Stimulated activated CD4-positive, alpha-beta T cell treated with anti-CD3 and anti-CD28 coated beads, Interleukin-4, amount 100 ng/mL, for 4 hours (primary cell): ENCODE measurements at places on chromosomes 12 and 14.

DNA sequence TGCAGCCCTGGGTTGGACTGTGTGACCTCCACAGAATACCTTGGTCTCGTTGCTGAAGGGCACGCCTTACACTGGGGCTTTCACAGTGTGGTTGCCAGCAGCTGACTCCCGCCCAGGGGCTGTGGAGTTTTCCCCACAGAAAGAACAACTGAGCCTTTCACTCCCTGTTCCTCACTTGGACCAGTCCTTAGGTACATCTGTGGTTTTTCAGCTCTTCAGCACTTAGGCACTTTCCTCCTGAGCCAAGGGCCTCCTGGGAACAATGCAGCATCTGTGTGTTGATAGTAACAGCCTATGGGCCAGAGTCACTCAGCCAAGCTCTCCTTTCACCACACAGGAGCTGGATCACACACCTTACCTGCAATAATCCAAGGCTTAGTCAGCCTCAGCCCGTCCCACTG is 25.0 kb downstream of the ERP27 start:
- no peak for DNase-seq

- no peak for DNase-seq
Measured at GRCh38 chr12:22034709-22035506, 11.1 kb upstream of the CMAS start.

- DNase-seq, result no peak
Measured at GRCh38 chr12:61781021-61781581, 479.1 kb upstream of the USP15 start.

DNA sequence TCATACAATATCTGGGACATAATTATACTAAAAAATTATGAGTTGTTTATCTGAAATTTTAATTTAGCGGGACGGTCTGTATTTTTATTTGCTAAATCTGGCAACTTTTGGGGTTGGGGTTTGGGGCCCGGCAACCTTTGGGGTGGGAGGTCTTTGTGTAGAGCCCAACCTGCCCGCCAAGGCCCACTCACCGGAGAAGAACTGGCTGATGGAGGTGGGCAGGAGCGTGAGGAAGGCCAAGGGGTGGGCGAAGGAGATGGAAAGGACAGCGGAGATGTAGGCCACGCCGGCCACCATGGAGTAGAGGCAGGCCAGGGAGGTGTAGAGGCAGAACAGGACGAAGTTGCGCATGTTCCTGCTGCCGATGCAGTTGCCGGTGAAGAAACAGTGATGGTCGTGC is 2.6 kb downstream of the ZDHHC22 start:
- no peak for DNase-seq

DNA sequence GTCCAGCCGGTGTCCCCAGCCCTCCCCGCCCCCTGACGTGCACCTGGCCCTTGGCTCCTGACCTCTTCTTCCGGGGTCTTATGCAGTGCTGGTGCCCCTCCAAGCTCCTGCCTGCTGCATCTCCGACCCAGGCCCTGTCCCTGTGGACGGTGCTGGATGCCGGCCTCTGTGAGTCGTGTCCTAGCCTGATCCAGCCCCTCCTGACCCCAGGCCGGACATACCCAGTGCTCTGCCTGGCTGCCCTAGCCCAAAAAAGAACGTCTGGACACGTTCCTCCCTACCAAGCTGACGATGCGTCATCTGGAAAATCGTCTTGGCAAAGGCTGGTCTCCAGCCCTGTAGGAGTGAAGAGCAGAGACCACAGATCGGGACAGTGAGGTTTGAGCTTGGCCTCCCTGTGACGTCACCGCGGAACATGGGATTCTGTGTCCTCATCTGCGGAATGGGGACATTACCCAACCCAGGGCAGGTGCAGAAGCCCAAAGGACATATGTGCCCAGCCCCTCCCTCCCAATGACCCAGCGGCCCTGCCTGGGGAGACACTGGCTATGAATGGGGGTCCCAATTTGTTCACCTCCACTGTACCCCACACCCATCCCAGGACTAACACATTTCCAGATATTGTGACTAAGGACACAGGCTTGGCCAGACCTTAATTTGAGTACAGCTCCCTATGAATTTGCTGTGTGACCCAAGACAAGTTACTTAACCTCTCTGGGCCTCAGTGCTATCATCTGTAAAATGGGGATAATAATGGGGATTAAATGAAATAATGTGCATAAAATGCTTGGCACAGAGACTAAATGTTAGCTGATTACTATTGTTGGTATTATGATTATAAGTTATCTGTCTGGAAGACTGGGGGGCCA is 51.0 kb upstream of the BCL11B start:
- no peak for DNase-seq

- no peak for DNase-seq
Measured at GRCh38 chr12:2014231-2014630, 10.0 kb upstream of the DCP1B start.

DNA sequence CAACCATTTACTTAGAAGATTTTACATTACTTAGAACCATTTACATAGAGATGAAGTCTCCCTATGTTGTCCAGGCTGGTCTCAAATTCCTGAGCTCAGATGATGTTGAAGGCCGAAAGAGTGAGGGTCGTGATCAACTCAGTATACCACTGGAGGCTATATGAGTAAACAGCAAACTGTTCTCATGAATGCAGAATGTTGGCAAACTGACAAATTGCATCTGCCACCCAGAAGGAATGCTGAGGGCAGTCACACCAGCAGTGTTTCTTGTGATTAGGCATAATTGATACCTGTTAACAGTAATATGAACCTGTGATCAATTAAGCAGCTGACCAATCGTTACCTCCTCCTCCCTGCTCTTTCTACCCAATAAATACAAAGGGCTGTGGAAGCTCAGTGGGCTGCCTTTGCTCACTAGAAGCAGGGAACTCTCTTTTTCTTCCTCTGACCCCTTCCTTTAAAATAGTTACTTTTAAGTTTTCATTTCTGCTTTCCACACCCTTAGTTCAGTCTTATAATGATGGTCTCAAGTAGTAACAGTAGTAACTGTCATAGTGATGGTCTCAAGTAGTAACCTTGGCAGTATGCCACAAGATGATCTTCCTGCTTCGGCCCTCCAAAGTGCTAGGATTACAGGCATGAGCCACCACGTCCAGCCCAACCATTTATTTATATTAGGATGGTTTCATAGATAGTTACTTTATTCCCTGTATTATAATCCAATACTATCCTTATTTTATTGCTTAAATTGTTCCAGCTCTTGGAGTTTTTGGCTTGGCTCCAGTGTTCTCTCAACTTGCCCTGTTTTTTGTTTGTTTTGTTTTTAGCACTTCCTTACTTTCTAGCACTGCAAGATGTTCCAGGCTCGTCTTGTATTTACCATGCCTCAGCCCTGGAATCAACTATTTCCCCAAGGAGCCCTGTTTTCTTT is 25.8 kb downstream of the LIMA1 start:
- no peak for DNase-seq

DNA sequence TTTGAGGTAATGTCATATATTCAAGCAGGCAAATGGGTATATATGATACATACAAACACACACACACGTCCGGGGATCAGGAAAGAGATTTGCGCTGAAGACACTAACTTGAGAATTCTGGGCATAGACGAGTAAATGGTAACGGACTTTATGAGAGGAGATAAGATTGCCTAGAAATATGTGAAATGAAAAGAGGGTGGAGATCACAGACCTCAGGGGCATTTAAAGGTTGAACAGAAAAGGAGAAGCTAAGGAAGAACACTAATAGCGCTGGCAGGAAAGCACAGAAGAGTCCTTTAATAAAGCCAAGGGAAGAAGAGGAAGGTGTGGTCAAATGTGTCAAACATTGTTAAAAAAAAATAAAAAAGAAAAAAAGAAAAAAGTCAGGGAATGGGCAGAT is 13.1 kb downstream of the CRY1 start:
- no peak for DNase-seq

- DNase-seq, result no peak
Measured at GRCh38 chr12:95216711-95217376, 423 bp downstream of the FGD6 start.

DNA sequence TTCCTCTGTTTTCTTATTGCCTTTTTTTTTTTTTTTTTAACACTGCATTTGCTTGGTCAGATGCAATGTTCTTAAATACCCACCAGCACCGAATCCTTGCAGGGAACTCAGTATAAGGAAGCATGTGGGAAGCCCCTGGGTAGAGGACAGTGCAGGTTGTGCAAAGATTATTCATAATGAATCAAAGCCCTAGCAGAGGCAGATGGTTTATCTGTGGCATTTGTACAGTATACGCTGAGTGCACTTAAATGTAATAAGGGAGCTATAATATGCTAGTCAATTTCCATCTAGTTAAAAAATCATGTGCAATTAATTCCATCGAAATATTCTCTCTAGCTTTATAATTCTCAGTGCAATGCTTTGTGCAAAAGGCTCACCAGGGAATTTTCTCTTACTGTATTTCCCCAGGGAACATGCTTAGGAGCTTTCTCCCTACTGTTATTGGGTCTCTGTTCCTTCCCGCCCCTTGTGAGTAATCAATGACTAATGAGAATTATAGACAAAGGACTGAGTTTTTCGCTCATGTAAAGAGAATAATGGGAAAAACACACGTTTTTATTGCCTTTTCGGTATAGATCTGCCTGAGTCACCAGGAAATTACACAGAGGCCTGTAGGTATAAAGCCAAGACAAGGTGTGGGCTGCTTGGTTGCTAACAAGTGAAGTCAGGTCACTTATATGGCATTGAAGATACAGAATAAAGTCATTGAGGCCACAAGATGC is 1214.3 kb upstream of the TMEM132C start:
- DNase-seq, result no peak

- DNase-seq, result no peak
Measured at GRCh38 chr12:20404576-20405346, 36.4 kb downstream of the PDE3A start.

- DNase-seq, result no peak
Measured at GRCh38 chr14:58966997-58967396, 221.5 kb upstream of the DAAM1 start.

GRCh38 chr12:76303365-76303764 is 44.9 kb downstream of the BBS10 start:
- DNase-seq, result no peak

- DNase-seq, result no peak
Measured at GRCh38 chr14:71514941-71515919, 417.0 kb upstream of the RGS6 start.

GRCh38 chr14:96567289-96567899 is 65.2 kb downstream of the PAPOLA start:
- no peak for DNase-seq

DNA sequence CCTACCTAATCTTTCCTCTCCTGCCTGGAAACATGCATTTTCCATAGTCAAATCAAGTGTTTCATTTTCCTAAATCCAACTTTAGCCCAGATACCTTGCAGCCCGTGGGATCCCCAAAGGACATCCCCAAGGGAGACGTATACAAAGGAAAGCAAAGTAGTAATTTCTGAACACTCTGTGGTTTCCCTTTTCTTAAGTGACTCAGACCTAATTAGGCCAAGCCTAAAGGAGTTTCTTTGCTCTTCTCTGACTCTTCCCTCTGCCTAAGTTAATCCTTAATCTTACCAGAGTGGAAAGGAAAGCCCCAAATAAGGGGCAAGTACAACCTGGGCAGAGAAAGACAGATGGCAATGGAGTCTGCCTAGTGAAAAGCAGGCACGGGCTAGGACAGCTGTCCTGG is 250.3 kb downstream of the SPTSSA start:
- no peak for DNase-seq

DNA sequence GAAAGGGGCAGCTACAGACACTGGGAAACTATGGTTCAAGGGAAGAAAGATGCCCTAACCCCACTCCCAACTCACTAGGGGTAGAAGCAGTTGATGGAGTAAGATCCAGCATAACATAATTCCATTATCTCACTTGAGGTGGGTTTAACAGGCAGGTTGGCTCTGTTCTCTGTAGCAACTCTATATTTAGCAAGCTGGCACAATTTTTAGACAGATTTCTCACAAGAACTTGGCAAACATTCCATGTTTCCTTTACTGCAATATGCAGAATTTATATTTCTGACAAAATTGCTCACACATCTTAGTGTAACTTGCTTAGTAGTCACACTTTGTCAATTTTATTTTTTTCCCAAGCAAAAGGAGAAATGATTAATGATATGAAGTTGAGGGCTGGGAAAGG is 475.4 kb downstream of the RMST start:
- no peak for DNase-seq

DNA sequence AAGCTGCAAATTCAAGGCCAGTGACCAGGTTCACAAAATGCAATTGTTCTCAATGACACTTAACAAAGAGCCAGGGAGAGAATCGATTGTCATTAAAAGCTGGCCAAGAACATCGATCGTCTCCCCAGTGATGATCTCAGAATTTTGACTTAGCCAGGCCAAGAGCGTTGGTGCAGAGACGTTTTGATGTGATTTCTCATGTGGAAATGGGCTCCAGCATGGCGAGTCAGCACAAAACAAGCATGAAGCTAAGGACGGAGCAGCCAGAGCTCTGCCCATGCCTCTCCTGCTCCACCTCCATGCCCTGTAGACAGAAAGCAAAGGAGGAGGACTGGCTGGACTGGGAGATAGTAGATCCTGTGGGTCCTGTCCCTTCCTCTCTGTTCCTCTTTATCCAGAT is 270.8 kb downstream of the FOXN3 start:
- no peak for DNase-seq

- no peak for DNase-seq
Measured at GRCh38 chr12:90010089-90010488, 301.5 kb upstream of the ATP2B1 start.

GRCh38 chr12:103802586-103802886 is 38.5 kb downstream of the NT5DC3 start:
- DNase-seq, result no peak

- DNase-seq, result no peak
Measured at GRCh38 chr12:73421832-73422231, 1115.8 kb upstream of the ATXN7L3B start.

DNA sequence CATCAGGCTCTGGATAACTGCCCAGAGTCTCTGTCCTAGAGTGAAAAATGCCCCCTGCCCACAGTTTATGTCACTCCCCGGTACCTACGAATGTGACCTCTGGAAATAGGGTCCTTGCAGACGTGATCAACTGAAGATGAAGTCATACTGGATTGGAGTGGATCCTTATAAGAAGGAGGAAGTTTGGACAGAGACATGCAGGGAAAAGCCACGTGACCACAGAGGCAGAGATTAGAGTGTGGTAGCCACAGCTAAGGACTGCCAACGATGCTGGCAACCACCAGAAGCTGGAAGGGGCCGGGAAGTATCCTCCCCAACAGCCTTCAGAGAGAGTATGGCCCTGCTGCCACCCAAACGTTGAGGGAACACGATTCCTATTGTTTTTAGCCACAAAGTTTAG is 101.2 kb upstream of the NCOR2 start:
- no peak for DNase-seq
